ENCODE measurements at places on chromosomes 4 and X.

GRCh38 chr4:167964766-167965373 is 127.5 kb upstream of the ANXA10 start:
- DNase-seq: no peak

DNA sequence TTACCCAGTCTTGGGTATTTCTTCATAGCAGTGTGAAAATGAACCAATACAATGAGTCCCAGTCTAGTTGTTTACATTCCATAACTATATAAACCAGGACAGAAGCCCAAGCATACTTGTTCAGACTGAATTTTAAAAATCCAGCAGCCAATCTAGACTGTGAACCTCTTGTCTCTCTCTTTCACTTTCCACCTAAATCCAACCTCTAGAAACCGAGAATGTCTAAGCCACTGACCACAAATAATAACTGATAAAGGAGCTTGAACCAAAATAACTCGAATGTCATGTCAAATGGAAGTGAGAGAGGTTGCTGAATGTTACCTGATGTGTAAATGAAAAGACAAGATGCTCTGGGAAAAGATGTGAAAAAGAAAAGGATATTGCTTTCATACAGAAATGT is 544.7 kb downstream of the NLGN4X start:
- DNase-seq: no peak

DNA sequence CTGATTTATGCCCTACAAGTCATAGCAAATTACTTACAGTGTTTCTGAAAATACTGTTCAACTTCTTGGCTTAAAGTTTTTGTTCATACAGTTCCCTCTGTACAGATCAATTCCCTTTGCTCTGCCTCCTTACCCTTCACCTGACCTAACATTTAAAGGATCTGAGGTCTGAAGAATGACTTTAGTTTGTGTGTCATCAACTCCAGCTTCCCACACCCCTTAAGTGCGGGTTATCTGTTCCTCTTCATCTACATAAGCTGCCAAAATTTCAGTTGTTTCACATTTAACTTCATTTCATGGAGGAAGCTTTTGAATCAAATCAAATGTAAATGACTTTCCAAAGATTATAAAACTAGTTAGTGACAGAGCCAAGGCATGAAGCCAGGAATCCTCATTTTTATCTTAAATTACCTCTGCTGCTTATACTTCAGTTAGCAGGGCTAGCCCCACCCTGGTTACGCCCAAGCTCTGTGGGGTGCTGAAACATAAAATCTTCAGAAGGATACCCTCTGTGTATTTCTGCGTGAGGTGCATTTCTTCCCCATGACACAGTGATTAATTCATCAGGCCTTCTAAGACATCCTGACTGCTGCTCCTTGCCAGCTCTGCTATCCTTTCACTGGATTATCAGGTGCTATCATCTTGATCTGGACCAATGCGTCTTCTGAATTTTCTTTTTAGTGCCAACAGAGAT is 16.5 kb downstream of the CXCL1 start:
- DNase-seq: no peak

- no peak for DNase-seq
These were observed 197.6 kb upstream of the FAM9B start for GRCh38 chrX:9231491-9231890.

DNA sequence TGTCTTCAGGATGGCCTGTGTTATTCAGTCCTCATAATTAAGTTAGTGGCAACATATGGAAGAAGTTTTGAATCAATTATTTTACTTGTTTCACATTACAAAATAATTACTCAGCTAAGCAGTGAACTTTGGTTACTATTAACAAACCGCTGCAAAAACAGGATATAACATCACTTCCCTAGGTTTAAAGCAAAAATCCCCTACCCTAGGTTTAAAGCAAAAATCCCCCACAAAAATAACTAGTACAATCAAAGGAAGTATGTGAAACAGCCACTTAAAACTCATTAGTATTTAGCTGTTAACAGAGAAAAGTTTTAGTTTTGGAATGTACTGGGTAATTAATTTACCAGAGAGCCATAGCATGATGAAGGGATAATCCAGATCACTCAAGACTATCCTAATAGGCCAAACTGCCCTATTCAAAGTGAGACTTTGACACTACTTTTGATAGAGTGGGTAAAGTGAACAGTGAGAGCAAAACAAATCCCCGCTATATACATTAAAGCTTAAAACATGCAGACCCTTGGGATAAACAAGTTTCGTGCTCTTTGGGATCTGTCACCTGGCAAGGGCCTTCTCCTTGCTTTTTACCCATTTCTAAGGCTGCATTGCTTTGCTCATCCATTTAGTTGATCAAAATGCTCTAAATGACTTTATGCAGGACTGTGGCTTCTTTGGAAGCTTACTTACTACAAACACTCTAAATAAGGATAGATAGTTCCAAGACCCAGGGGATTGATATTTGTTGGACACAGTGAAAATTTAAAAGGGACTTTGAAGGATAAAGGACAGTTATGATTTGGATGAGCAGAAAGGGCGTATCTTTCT is 36.4 kb upstream of the GPR174 start:
- DNase-seq: no peak

DNA sequence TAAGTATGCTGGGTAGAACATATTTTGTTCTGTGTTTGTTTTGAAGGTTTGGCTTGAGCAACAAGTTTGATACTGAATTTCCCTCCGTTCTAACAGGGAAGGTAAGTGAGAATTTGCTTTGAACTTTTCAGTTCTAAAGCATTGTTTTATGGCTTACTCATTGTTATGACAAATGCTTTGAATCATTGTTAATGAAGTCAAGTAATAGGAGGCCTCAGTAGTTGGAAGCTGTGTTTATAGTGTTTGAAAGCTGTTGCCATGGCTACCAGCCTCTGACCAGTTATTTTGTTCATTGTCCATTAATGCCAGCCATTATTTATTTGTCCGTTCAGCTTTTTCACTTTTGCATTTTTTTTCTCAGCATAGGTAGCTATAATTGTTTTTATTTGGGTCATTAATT is 14.4 kb downstream of the CHIC1 start:
- DNase-seq: no peak
